Muscle of arm (tissue), 14 donors: ENCODE measurements at places on chromosomes 6 and 20. TPM values are rescaled to one million over a fixed set of nuclear protein-coding genes. Genes with fewer than 3 reads are reported as not detected.

ELOVL5 gene
- polyA plus RNA-seq = 25.8 TPM

GRCh38 chr6:26538572-26538902, 371 bp downstream of the HMGN4 start:
- no peak for DNase-seq

CDSN gene
- not detected for polyA plus RNA-seq

DNA sequence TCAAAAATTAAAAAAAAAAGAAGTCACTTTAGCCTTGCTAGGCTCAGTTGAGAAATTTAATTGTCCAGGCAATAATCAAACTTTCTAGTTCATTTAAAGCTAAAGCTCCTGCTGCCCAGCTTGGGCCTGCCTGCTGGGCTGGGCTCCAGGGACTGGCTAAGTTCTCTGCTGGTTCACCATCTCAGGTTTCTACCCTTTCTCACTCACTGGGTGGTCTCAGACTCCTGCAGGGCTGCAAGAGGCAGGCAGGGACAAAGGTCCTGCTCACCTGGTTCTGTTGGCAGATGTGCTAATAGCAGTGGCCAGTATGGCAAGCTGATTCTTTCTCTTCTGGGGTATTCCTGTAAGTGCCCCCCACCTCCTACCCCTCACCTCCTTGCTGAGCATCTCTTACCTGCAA, 21.2 kb upstream of the RTF2 start:
- DNase-seq = no peak

GGTLC1 gene
- not detected for polyA plus RNA-seq

ZNF165 gene
- 0.70 TPM for polyA plus RNA-seq

- no peak for DNase-seq
Observed at GRCh38 chr6:13554929-13555333, 19.5 kb upstream of the SIRT5 start.

DNA sequence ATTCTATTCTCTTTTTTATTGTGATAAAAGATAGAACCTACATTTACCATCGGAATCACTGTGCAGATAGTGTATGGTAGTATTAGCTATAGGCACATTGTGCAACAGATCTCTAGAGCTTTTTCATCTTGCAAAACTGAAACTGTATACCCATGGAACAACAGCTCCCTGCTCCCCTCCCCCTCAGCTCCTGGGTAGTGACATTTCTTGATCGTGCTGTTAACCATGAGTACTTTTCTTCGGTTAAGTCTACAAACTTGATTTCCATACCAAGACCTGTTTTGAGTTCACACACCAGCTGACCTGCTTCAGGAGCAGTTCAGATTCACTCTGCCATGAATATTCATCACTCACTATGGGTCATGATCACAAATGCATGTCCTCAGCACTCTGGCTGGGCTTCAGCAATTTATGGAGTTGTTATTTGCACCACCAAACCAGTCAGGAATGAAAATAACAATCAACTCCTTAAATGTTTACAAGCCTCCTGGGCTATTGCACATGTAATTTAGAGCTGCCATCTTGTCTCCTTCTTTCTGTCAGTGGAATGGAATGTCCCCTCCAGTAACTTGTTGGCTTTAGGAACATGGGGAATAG, 32.8 kb downstream of the PRDM1 start:
- DNase-seq = no peak

DNA sequence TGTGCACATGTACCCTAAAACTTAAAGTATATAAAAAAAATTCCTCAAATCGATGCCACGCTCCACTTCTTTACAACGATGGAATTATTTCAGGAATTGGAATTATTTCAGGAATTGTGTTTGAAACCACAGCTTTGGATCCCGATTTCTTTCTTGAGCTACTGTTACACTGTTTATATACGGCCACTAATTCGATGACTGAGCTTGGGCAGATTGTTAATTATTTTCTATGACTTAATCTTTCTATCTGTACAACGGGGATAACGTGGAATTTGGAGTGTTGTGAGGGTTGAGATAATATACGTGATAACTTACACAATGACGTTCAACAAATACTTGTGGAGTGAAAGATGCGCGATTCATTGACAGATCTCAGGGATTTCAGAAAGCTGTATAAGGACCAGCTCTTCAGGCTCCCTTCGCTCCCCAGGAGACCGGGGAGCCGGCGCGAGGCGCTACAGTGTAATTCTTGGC, 171.3 kb downstream of the SLC16A10 start:
- no peak for DNase-seq

GSTA3 gene
- polyA plus RNA-seq = not detected

ARHGAP40 gene
- not detected for polyA plus RNA-seq

GRCh38 chr6:152316024-152316423, 321.1 kb downstream of the SYNE1 start:
- DNase-seq = no peak

NANP gene
- polyA plus RNA-seq = not detected

GRCh38 chr6:38057994-38058393, 238.5 kb downstream of the ZFAND3 start:
- DNase-seq = no peak

DNA sequence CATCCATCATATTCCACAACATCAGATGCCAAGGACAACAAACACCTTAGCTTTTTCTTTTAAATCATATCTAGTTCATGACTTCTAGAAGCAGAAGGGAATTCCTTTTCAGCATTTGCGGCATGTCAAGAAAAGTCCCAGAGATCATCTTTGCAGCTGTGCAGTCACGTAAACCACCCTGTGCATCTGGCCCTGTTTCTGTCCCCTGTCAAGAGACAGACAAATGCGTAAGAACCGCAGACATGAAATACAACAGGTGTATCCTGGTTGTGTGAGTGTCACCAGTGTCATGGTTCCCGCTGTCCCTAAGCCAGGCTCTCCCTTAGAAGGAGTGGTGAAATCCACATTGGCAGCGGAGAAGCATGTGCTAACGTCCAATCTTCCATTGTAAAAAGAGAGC, 28.1 kb downstream of the LY86 start:
- no peak for DNase-seq

DNA sequence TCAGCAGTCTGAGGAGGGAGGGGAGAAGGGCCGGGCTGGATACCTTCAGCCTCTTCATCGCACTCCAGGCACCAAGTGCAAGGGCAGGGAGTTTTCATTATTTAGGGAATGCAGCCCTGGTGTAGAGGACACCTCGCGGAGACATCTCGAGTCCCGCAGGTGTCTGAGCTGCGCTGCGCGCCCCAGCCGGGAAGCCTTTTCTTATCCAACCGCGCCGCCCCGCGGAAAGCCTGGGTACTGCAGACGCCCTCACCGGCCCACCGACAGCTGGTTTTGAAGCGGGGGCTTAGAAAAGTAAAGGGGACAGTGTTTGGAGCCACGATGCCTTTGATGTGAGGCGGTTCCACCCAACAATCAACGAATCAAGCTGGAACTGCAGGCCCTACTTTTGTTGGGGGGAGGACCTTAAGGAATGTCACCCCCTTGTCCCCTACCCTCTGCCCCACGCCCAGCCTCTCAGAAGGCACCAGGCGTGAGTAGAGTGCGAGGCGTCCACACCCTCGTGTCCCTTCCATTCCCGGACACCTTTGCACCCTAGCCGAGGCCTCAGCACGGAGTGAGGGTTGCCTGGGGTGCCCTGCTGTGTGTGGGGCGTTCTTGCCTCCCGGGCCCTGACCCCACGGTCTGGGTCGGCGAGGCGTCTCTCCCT, 8.6 kb downstream of the NKX2-2 start:
- DNase-seq = peak; percentile 41

DNA sequence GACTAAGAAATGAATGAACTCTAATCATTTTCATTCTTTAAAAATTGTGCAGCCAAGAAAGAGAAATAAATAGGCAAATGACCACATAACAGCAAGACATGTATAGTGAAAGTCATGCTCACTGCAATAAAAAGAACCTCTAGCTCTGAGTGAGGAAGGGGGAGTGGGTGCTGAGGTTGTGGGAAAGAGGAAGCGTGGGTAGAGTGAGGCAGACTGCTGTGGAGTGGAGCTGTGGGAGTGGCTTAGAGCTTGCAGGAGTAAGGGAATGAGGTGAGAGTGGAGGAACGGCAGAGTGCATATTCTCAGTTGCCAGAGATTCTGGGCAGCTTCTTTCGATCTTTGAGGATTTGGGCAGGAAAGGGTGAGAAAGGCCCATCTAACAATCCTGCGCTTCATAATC, 10.4 kb downstream of the DEFB129 start:
- no peak for DNase-seq

DNA sequence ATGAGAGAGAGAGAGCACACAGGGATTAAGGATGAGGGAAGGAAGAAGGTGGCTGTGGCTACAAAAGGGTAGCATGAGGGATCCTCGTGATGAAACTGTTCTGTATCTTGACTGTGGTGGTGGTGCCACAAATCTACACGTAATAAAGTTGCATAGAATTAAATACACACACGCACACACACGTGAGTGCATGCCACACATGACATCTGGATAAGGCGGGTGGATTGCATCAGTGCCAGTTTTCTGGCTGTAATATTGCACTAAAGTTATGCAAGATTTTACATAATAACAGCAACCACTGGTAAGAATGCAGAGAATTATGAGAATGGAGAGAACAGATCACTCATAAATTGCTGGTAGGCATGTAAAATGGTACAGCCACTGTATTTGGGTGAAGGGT, 16.9 kb upstream of the STK35 start:
- DNase-seq = no peak

SPAG4 gene
- polyA plus RNA-seq = 1.1 TPM
